ENCODE measurements at places on chromosomes 12 and 14.

- no peak for DNase-seq
Observed at GRCh38 chr14:75752907-75753594, 92.0 kb downstream of the TTLL5 start.

- no peak for DNase-seq
Observed at GRCh38 chr12:57739387-57739786, 845 bp upstream of the AGAP2 start.

- DNase-seq: peak; percentile 77
Observed at GRCh38 chr14:90487031-90487430, 90.2 kb downstream of the CALM1 start.

GRCh38 chr12:74725154-74725553, 187.5 kb downstream of the ATXN7L3B start:
- DNase-seq: no peak

DNA sequence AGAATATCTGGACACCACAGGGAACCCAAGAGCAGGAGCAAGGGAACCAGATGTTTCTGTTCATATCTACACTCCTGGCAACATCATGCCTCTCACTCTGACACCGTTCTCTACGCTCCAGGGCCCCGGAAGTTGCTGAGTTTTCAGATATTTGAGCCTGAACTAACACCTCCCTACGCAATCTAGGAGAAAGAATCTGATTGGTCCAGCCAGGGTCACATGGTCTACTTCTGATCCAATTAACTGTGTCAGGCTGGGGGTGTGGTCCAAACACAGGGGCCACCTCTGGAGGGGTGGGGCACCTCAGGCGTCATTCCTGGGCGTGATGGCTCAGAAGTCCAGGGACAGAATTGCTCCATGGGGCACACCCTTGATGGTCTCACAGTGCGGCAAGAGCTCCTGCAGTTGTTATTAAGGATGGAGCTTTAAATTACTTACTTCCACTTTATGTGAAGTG, 165.5 kb downstream of the PTPN11 start:
- DNase-seq: no peak

- DNase-seq: no peak
Observed at GRCh38 chr14:32618991-32619390, 289.9 kb downstream of the AKAP6 start.

- DNase-seq: no peak
Observed at GRCh38 chr12:105756961-105757360, 381.8 kb downstream of the NUAK1 start.
